CD4-positive, alpha-beta T cell treated with Interleukin-4 for 1 hour (primary cell): ENCODE measurements at places on chromosomes 12 and 14.

GRCh38 chr14:100149851-100150611 is 9.4 kb downstream of the DEGS2 start:
- DNase-seq, result no peak

- DNase-seq, result peak; percentile 70
These were observed 146.4 kb downstream of the FOXN3 start for GRCh38 chr14:89270439-89271227.

GRCh38 chr12:106987846-106988245 is 900 bp upstream of the MTERF2 start:
- DNase-seq, result no peak

DNA sequence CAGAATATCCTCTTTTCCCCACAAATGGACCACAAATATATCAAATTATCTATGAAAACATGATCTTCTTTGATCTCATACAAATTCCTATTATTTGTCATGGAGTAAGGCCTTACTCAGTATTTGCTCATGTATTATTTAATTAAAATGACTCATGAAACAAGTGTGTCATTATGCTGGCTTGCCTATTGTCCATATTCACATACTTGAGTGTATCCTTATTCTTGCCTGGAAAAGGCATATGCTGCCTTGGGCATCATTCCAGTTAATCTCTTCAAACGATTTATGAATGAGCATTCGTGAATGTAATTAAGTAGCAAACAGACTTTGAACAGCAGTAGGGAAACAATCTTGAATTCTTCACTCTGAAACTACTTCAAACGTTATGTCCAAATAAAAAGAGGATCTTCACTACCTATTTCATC is 22.6 kb upstream of the SNRPF start:
- DNase-seq, result no peak

GRCh38 chr14:85172290-85172689 is 357.7 kb upstream of the FLRT2 start:
- no peak for DNase-seq

- peak; percentile 67 for DNase-seq
These were observed 2.5 kb downstream of the SLC38A1 start for GRCh38 chr12:46266382-46266791.
